WTC11 (cell line): ENCODE measurements at places on chromosomes 1 and 21. TPM values are rescaled to one million over a fixed set of nuclear protein-coding genes. Genes with fewer than 3 reads are reported as not detected.

- H3K36me3 ChIP-seq, result no peaks in the 10 kb centered on the region
- DNase-seq, result no peak
- H3K27me3 ChIP-seq, result no peaks in the 10 kb centered on the region; the same call in 1 of the 2 replicates
- no peak overlapping the region for H3K4me3 ChIP-seq
- peaks cover 8% of the 10 kb centered on the region for H3K4me1 ChIP-seq
- no peak overlapping the region for H3K27ac ChIP-seq
Measured at GRCh38 chr1:231512147-231512698, 16.2 kb upstream of the TSNAX start.

OLIG1 gene
- total RNA-seq, result 2.1 to 2.4 TPM (median 2.2 TPM) in 3 replicates

DNA sequence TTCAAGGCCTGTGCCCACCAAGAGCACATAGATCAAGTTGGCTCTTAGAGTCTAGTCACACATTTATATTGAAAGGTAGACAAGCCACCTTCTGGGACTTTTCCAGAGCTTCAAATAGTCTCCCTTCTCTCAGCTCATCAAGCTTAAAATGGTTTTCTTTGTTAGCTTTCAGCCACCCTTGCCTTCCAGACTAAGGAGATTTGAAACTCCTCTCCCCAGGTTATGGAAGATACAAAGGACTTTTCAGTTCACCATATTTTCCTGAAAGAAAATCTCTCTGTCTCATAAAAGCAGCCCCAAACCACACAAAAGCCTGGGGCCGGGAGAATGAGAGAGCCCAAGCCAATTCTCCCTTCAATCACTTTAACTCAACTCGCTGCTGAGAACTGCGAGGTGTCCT lies 134.1 kb downstream of the ZC3H11B start:
- H3K27me3 ChIP-seq, result no peaks in the 10 kb centered on the region
- no peak for DNase-seq
- no peak overlapping the region for H3K27ac ChIP-seq
- H3K4me3 ChIP-seq, result no peak overlapping the region
- H3K36me3 ChIP-seq, result no peaks in the 10 kb centered on the region
- H3K4me1 ChIP-seq, result no peaks in the 10 kb centered on the region

DNA sequence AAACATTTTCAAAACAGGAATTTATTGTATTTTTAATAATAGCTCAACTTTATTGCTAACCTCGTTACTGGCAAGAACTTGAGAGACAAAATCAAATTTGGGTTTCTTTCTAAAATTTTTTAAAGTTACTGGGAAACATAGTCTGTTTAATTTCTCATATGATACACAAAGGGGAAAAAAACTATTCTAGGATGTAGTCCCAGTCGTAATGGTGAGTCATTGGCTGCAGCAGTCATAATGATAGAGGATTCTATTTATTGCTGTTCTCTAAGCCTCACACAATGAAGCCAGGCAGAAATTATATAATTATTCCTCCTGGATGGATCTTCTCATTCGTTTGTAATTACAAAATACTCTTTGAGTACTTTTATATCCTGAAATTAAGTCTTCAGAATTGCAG lies 326.5 kb upstream of the SGIP1 start:
- peaks cover 5% of the 10 kb centered on the region for H3K27me3 ChIP-seq
- peaks cover 28% of the 10 kb centered on the region for H3K36me3 ChIP-seq
- DNase-seq, result no peak

GRCh38 chr21:33947451-33948095 lies 32.0 kb upstream of the ATP5PO start:
- peak overlapping the region; percentile 99 for H3K27ac ChIP-seq
- H3K27me3 ChIP-seq, result no peaks in the 10 kb centered on the region
- H3K4me1 ChIP-seq, result peaks cover 37% of the 10 kb centered on the region
- peaks cover 20% of the 10 kb centered on the region for H3K36me3 ChIP-seq
- H3K4me3 ChIP-seq, result peak overlapping the region; percentile 55
- DNase-seq, result peak; percentile 62

NBPF4 gene
- not detected in 3 replicates for total RNA-seq

NKAIN1 gene
- 34.0 to 36.8 TPM (median 35.3 TPM) in 3 replicates for total RNA-seq

DNA sequence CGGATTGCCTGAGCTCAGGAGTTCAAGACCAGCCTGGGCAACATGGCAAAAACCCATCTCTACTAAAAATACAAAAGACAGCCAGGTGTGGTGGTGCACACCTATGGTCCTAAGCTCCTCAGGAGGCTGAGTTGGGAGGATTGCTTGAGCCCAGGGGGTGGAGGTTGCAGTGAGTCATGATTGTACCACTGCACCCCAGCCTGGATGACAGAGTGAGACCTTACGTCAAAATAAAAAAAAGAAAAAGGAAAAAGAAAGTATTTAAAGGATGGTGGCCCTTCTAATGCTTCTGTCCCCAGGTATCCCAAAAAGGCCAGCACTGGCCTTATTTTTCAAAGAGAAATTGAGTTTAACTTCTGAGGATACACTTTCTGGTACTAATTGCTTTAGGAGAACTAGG lies 1.7 kb downstream of the IKBKE start:
- H3K27me3 ChIP-seq, result peaks cover 11% of the 10 kb centered on the region
- H3K4me3 ChIP-seq, result peak overlapping the region; percentile 69; the same call in 1 of the 2 replicates
- DNase-seq, result no peak
- H3K36me3 ChIP-seq, result peaks cover 10% of the 10 kb centered on the region
- H3K27ac ChIP-seq, result no peak overlapping the region

DNA sequence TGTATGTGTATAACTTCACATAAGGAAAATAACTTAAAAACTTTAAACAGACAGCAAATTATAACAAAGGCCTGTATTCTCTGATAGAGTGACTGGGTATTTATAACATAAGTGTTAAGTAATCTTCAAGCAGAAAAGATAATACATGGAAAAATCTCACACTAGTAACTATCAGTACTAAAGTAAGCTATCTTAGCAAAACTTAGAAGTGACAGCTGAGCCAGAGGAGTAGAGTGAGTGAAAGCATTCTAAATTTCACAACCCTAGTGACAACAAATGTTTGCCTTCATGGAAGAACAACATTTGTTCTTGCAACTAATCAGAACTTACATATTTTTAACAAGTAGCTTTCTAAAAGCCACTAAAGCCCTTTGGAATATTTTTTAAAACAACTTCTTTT lies 74.5 kb upstream of the B3GALT2 start:
- H3K27ac ChIP-seq, result no peak overlapping the region
- H3K36me3 ChIP-seq, result no peaks in the 10 kb centered on the region; the same call in 1 of the 2 replicates
- H3K4me1 ChIP-seq, result peaks cover 6% of the 10 kb centered on the region; the same call in 1 of the 2 replicates
- no peak for DNase-seq
- H3K27me3 ChIP-seq, result no peaks in the 10 kb centered on the region
- H3K4me3 ChIP-seq, result no peak overlapping the region

GRCh38 chr1:43009274-43009673 lies 50.6 kb upstream of the SLC2A1 start:
- peaks cover 73% of the 10 kb centered on the region for H3K4me1 ChIP-seq
- H3K27me3 ChIP-seq, result no peaks in the 10 kb centered on the region
- peak overlapping the region; percentile 100 for H3K27ac ChIP-seq

TRIM17 gene
- 1.5 to 2.7 TPM (median 2.6 TPM) in 3 replicates for total RNA-seq

KRTAP21-2 gene
- not detected in 3 replicates for total RNA-seq

SYT6 gene
- total RNA-seq, result 54.2 to 58.2 TPM (median 55.9 TPM) in 3 replicates

HTR6 gene
- total RNA-seq, result 0.71 to 1.2 TPM (median 0.90 TPM) in 3 replicates

DNA sequence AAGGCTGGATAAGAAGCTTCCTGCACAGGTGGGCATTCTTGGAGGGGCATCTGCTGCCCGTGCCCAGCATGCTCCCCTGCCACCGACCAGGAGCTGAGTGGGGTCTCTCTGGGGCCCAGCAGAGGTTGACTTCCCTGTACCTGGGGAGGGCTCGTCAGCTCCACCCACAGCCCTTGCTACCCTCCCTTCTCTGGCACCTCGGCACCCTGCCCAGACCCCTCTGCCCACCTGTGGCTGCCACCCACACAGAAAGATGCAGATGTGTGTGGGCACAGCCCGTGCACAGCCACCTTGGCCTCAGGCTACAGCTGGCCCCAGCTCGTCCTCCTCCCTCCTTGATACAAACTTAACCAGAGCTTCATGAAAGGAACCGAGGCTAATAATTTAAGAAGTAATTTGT lies 241.2 kb upstream of the VAMP3 start:
- no peaks in the 10 kb centered on the region for H3K36me3 ChIP-seq
- DNase-seq, result no peak

DNA sequence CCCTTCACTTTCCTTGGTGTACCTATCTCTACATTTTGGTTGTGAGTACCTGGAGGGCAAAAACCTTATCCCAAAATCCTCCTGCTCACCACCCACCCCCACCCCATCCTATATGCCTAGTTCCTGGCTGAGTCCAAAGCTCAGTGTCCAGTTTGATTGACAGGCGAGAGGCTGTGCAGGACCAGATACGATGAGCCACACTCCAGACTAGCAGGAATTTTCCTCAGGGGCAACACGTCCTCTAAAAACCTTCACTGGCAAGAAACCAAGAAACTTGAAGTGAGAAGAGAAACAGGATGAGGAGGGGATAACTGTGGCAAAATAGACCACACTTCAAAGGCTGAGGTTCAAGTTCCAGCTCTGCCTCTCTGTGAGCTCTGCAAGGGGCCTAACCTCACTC lies 1.1 kb upstream of the SLAMF8 start:
- no peak for DNase-seq
- H3K4me1 ChIP-seq, result peaks cover 10% of the 10 kb centered on the region
- H3K27me3 ChIP-seq, result peaks cover 14% of the 10 kb centered on the region
- H3K4me3 ChIP-seq, result no peak overlapping the region
- H3K36me3 ChIP-seq, result no peaks in the 10 kb centered on the region

DNA sequence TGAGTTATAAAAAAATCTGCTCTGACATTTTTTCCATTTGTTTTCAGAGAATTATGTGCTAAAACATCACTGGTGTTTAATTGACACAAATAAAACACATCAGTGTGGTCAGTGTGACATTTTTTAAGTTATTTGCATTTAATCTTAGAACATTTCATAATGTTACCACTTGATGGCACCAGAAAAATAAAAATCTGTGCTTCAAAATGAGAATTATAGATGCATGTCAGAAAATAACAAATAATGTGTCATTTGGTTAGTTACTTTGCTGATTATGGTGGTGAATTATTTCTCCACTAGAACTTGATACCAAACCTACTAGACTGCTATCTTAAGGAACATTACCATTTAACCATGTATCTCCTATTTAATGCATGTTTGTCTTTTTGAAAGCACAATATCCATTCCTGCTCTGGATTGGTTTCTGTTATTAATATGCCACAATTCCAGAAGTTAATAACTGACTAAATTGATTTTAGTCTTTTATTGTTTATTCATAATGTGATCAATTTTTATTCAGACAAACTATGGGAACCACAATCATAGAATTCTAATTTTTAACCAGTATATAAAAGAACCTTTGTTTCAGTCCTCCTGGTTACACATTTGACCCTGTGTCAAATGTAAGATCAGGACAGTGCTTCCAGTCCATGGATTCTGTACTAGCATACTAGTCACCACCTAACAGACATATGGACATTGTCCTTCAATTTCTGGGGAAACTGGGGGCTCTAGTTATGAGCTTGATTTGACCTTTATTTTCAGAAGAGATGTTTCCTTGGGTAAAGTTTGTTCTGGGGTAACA lies 81.0 kb downstream of the RPS6KC1 start:
- H3K4me3 ChIP-seq, result no peak overlapping the region
- H3K27me3 ChIP-seq, result no peaks in the 10 kb centered on the region
- no peak for DNase-seq

GRCh38 chr1:208528578-208529240 lies 284.5 kb upstream of the PLXNA2 start:
- no peak for DNase-seq
- no peaks in the 10 kb centered on the region for H3K36me3 ChIP-seq
- H3K4me3 ChIP-seq, result no peak overlapping the region
- no peaks in the 10 kb centered on the region for H3K27me3 ChIP-seq
- no peak overlapping the region for H3K27ac ChIP-seq

DNA sequence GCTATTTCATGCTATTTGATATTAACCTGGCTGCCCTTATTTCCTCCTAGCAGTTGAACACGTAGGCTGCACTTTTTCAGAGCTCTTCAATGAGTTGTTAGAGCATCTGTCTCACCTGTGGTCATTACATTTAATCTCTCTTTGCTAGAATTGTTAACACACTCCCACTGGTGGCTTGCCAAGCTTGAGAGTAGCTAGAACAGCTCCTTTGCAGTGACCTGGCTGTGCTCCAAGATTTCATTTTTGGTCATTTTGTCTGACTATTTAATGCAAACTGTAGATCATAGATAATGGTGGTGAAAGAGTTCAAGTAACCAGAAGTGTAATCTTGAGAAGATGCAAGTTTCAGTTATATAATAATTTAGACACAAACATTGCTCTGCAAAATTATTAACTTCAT lies 105.6 kb downstream of the LRRC7 start:
- H3K4me1 ChIP-seq, result no peaks in the 10 kb centered on the region
- no peak for DNase-seq
- no peaks in the 10 kb centered on the region for H3K27me3 ChIP-seq
- no peak overlapping the region for H3K4me3 ChIP-seq
